Ovary (tissue), 10 donors: ENCODE measurements at places on chromosomes 7 and 10.
A peak's percentile ranks its signal among the peaks of the same experiment; 100 is the strongest.

DNA sequence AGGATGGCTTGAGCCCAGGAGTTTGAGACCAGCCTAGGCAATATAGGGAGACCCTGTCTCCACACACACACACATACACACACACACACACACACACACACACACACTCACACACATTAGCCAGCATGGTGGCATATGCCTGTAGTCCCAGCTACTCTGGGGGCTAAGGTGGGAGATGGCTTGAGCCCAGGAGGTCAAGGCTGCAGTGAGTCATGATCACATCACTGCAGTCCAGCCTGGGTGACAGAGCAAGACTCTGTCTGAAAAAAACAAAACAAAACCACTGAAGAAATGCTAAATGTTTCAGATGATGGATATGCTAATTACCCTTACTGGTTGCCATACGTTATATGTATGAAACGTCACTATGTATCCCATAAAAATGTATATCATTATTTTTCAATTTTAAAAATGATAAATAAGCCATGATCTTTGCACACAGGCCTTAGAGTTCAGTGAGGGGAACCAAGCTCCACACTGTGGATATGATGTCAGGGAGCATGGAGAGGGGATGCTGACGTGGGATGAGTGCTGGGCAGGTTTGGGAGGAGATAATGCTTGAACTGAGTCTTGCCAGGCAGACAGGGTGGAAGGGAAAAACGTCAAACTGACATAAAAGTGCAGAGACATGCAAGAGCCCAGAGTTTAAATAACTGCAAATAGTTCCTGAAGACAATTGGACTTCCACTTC lies 45.9 kb upstream of the ARHGAP12 start:
- no peak for DNase-seq

DNA sequence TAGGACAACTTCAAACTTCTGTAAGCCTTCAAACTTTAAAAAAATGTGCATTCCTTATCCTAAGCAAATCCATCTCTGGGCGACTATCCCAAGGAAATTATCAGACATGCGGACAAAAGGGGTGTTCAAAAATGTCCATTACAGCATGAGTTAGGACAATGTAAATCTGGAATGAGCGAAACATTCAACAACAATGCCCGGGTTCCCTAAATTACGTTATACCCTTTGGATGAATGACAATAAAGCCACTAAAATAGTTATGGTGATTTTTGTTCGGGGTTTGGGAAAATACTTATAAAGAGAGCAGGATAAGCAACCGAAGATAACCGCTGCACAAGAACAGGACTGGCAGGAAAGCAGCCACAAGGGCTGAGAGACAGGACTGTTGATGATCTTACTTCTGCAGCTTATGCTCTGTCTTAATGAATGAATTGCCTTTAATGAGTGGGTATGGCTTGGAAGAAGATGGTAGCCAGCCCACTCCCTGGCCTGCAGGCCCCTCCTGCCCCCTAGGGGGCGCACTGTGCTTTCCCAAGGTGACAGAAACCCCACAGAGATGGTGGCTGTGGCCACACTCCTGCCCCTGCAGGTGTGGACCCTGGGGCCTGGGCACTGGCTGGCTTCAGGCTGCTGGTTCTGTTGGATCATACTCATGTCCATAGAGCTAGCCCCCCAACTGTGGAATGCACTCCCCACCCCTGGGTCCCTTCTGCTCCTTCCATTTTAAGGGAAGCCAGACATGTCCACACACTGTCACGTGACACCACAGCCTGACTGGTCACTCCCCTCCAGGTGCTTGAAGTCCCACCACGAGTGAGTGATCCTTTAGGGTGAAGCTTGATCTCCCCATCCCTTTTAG lies 45.0 kb downstream of the ZCCHC24 start:
- DNase-seq, result peak; percentile 71

DNA sequence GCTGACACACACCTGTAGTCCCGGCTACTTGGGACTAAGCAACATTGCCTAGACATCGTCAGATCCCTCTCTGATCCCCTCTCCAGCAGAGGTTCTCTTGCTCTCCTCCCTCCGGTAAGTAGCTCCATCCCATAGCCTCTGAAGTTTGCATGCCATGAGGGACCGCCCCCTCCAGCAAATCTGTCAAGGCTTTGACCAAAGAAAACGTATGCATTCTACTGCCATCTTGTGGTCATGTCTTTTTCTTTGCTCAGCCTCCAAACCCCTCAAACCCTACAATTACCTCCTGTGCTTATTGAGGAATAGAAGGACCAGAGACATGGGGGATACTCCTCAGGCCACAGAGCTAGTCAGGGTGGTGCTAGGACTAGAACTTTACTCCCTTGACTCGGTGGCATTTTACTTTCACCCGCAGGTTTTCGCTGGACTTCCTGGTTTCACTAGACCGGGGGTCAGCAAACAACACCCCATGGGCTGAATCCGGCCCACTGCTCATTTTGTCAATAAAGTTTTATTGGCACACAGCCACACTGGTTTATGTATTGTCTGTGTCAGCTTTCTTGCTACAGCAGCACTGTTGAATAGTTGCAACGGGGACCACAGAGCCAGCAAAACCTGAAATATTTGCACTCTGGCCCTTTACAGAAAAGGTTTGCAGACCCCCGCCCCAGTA lies 202.6 kb upstream of the FOXK1 start:
- DNase-seq, result no peak

- peak; percentile 24 for DNase-seq
Measured at GRCh38 chr10:133162178-133162909, 2.3 kb downstream of the KNDC1 start.

DNA sequence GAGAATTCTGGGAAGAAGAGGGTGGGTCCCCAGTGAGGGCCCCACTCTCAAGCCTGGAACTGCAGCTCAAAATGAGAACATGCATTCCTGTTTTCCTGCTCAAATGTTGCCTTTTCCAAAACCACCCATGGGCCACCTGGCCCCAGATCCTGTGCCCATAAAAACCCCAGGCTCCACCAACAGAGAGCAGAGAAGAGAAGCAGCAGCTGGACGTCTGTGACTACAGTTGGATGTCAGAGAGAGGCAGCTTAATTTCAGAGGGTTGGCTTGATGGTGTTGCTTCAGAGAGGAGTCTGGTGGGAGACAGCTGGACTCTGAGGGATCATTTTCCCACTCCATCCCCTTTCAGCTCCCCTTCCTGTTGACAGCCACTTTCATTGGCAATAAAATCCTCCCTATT lies 256.4 kb downstream of the FZD1 start:
- no peak for DNase-seq

DNA sequence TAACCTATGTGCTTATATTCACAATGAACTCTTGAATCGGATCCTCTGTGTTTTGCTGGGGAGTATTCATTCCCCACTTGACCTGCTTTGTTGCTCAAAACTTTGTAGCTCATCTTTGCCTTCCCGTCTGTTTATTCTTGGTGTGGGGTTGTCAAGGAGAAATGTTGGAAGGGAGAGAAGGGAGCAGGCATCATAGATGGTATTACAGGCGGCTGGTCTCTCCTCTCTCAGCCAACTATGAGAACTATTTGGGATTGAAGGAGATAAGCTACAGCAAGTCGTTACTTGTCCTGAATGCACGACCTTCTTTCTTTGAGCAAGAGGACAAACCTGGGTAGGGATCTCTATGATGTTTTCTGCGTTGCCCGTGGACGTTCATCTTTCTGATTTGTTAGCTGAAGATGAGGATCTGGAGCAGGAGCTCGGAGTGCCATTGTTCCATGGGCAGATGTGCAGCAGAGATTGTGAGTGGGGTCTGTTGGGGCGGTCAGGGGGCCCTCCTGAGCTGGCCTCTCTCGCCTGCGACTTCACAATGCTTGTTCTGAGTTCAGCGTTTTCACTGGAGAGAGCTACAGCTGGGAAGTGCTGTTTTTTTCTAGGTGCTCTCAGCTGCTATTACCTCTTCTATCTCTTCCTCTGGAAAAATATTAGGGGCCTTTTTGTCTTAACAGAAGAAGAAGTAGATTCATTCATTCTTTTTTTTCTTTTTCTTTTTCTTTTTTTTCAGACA lies 126.9 kb upstream of the KLF6 start:
- no peak for DNase-seq

- peak; percentile 39 for DNase-seq
Measured at GRCh38 chr10:6721480-6721879, 141.4 kb upstream of the PRKCQ start.

GRCh38 chr10:104246976-104247375 lies 7.7 kb upstream of the GSTO1 start:
- DNase-seq, result no peak

DNA sequence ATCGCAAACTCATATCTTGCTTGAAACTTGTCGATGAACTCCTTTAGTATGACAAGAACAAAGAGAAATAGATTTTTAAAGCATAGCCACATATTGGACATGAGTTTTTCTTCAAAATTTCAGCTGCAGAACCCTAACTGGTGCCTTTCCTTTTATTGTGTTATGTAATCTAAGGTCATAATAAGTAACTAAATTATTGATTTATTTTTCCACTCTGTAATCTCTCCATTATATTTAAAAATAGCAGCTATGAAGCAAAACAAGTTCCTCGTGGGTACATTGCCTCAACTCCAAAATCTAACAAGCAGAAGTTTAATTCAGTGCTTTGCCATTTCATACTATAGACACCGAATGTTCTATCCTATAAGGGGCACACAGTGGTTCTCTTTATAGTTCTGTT lies 159.2 kb upstream of the PRSS1 start:
- no peak for DNase-seq
